Small intestine (tissue), 16 donors: ENCODE measurements at places on chromosomes 6 and 20. TPM values are rescaled to one million over a fixed set of nuclear protein-coding genes. Genes with fewer than 3 reads are reported as not detected.

- DNase-seq: no peak
Measured at GRCh38 chr6:132068766-132069165, 117.6 kb upstream of the CCN2 start.

GRCh38 chr6:125539892-125540291, 209.5 kb upstream of the HEY2 start:
- DNase-seq: no peak

DNA sequence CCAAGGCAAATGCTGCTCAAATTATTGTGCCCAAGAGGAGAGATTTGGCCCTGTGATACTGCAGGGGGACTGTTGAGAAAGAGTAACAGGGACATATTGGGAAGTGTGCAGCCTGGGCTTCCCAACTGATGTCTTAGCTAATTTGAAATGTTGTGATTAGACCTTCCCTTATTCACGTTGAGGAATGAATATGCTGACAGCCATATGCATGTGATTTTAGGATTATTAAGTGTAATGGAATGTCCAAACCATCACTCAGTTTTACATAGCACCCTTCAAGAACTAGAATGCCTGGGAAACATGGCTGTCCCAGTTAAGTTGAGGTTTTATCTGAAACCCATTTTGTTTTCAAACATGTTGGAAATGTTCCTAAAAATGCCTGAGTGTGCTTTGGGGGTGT, 81.4 kb downstream of the CARMIL1 start:
- no peak for DNase-seq

- no peak for DNase-seq
Measured at GRCh38 chr20:54570561-54570960, 95.2 kb downstream of the DOK5 start.

- no peak for DNase-seq
Measured at GRCh38 chr20:58840816-58841538, 9.7 kb downstream of the GNAS-AS1 start.

DNA sequence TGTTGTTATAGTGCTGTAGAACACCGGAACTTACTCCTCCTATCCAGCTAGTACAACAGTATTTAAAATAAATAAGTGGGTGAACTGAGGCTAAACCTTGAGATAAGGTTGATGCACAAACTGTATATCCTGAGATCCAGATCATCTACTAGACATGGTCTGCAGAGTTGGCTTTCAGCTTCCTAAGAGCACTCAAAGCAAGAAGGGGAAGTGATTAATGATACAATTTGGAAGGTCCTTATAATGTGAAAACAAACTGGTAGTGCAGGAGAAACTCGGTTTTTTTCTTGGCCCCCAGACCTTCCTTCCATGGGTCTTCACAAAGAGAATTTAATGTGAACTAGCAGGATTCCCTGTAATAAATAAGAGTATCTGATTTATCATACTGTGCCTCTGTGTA, 27.4 kb upstream of the RREB1 start:
- DNase-seq: no peak

- peak; percentile 83 for DNase-seq
Measured at GRCh38 chr6:27894839-27895762, 17.1 kb downstream of the OR2B2 start.

DNA sequence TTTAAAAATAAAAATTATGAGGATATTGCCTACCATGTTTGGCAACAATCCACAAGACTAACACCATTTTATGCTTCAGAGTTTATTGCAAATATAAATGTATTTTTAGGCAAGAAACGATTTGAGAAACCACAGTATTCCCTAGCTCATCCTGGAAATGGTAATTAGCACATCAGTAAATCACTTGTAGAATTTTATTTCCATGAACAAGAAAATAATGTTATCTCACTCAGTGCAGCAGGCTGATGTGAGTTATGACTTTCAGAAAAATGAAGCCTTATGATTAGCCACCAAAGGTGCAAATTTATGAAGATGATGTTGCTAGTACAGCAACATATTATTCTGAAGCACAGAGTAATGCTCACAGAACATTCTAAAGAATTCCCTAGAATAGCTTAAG, 127.7 kb upstream of the GJE1 start:
- no peak for DNase-seq

- DNase-seq: no peak
Measured at GRCh38 chr6:34020807-34021553, 124.9 kb downstream of the GRM4 start.

DNA sequence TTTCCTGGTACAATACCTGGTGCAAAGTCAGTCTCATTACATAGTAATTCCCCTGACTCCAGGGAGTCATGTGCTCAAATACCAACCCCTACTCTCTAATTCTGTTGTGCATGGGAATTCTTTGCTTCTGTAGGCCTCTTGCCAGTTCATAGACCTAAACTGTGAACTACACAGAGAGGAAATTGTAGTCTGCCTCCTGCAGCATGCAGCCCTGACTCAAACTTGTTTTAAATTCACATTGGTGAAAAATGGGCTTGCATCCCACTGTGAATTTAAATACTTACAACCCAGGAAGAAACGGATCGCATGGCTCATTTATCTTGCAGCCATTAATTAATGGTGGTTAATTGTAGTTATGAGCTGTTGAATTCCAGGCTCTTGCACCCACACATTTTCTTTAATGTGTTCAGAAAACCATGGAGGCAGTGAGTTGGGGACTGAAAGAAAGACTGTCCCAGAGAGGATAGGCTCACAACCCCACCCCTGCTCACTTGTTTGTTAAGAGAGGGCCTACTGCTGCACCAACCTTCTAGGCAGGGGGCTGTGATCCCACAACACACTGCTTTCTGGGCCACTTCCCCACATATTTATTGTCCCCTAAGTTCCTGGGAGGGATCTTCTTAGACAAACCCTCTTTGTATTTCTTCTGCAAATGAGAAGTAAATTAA, 579.1 kb downstream of the DHX35 start:
- peak; percentile 5 for DNase-seq

DNA sequence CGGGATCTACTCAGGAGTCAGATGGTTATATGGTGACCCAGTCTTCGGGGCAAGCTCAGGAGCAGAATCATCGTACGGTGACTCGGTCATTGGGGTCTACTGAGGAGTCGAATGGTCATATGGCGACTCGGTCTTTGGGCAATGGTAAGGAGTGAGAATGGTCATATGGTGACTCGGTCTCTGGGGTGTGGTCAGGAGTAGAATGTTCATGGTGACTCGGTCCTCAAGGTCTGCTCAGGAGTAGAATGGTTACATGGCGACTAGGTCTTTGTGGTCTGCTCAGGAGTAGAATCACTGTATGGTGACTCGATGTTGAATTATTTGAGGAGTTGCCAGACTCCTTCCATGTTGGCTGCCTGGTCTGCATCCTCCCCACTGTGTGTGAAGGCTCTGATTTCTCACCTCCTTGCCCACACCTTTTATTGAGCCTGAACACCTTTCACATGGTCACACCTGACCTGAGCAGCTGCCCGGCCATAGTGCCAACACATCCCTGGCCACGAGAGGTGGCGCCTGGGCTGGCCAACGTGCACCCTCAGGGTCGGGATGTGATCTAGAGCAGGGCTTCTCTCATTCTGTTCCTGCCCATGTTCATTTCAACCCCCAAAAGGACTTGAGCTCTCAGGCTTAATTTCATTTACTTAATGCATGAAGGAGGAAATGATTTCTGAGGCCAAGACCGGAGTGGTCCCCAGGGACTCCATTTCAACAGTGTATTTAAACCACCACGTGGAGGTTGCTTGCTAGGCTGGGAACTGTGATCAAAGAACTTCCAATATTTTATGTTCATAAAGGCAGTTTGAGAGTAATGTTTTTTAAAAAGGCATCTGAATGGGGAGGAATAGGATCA, 119.5 kb downstream of the PHACTR3 start:
- no peak for DNase-seq

Gene LRP11
- polyA plus RNA-seq: 19.7 TPM

Gene SNX9
- 36.4 TPM for polyA plus RNA-seq

Gene HLA-DOB
- 4.6 TPM for polyA plus RNA-seq

Gene NKX2-4
- polyA plus RNA-seq: not detected

Gene GLO1
- 71.8 TPM for polyA plus RNA-seq

Gene TMEM63B
- polyA plus RNA-seq: 19.5 TPM

Gene SYTL3
- polyA plus RNA-seq: 2.9 TPM

Gene RIN2
- polyA plus RNA-seq: 18.7 TPM

Gene HLA-DOA
- 7.2 TPM for polyA plus RNA-seq

Gene CRIP3
- 3.4 TPM for polyA plus RNA-seq
